T-cell (primary cell): ENCODE measurements at places on chromosomes 1 and 21.

DNA sequence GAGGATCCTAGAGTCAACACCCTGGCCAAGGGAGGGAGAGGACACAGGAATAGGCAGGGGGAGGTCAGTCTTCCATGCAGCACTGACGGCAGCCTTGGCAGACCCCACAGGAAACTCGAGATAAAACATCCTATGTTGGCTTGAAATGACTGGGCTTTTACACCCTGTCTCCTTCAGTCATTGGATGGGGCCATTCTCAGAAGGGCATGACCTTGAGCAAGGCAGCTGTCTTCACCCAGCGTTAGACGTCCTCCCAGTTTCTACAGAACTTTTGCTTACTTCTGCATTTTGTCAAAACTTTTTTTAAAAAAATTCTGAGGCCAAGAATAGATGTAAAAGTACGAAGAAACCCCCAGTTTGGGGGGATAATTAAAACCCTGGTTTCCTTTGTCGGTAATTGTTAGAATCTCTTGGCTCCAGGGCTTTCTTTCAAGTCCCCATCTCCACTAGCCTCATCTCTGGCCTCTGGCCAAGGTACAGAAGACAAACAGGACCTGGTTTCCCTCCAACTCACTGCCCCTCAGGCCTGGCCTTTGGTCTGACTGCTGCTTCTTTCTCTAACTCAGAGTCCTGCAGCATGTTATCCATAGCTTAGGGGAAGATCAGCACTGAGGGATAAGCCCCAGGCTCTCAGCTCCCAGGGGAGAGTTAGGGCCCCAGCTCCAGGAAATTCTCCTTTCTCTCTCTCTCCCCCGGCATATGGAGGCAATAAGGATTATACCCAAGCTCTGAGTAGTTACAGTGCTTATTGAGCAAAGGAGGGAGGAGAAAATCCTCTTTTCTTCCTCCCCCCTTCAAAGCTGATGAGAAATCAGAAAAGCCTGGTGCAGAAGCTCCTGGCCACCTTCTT, 51.6 kb upstream of the KCND3 start:
- DNase-seq = no peak

DNA sequence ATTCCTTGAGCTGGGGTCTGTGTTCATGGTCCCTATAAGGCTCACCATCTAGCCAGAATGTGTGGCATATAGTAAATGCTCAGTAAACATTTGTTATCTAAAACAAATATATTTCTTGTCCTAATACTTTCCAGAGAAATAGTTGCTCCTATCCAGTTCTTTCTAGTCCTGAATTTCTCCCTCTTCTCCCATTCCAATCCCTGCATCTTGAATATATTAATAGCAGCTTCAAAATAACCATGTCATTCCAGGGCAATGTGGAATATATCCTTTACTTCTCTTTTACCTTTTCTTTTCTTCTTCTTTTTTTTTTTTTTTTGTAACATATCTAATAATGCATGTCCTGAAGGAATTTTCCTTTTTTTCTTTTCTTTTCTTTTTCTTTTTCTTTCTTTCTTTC, 10.4 kb downstream of the DNAJB4 start:
- no peak for DNase-seq

DNA sequence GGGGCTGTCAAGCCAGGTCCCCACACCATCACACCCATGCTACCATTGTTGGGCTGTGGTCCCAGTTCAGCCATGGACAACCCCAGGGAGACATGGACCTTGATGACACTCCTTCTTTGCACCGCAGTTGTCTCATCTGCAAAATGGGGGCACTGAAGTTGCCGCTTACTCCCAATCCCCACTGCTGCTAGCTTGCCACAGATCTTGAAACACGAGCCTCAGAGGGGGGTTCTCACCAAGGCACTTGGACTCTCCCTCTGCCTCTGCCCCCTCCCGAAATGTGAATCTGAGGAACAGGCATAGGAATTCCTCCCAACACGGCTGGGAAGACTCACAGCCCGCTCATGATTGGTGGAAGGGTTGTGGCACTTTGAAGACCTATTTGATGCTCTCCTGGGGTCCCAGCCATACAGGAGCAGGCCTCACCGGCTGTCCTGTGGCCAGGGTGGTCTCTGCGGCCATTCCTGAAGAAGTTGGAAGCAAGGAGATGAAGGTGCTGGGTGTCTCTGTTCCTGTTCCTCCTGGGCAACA, 31.1 kb downstream of the RUNX3 start:
- DNase-seq = no peak

- DNase-seq = no peak
These were observed 40.4 kb upstream of the SYNC start for GRCh38 chr1:32742956-32743355.

- no peak for DNase-seq
These were observed 81.9 kb upstream of the ARTN start for GRCh38 chr1:43851561-43852338.

DNA sequence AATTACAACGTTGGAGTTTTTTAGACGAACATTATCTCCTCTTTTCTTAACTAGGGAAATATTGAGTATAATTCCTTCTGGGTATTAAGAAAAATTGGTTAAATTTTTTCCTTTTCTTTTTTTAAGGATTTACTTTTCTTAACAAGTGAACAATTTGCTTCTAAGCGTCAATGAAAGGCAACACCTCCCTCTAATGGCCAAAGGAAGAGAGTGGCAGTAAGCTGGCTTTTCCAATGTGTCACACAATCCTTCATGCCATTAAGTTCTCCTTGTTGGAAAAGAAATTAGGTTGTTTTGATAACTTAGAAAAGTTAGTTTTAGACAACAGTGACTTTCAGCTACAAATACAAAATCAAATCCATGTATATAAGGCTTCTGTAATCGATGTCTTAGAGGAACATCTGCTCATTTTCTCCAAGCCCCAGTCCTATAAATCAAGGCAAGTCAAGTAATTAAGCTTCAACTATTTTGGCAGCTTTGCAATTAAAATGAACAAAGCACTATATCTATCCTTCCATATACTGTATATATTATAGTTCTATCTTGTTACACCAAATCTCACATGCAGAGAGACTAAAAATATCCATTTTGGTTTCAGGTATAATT, 62.8 kb downstream of the EDEM3 start:
- DNase-seq = no peak

GRCh38 chr21:14533499-14534428, 12.4 kb downstream of the SAMSN1 start:
- no peak for DNase-seq

DNA sequence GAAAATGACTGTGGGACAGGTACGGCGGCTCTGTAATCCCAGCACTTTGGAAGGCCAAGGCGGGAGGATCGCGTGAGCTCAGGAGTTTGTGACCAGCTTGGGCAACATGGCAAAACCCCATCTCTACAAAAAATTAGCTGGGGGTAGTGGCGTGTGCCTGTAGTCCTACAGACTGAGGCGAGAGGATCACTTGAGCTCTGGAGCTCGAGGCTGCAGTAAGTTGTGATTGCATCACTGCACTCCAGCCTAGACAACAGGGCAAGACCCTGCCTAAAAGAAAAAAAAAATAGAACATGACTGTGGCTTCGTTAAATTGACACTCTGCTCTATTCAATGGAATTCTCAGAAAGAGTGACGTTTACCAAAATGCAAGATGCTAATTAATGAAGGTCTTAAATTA, 3.9 kb upstream of the DBT start:
- DNase-seq = no peak

- DNase-seq = no peak
These were observed 152.6 kb upstream of the LMO4 start for GRCh38 chr1:87176087-87176486.

DNA sequence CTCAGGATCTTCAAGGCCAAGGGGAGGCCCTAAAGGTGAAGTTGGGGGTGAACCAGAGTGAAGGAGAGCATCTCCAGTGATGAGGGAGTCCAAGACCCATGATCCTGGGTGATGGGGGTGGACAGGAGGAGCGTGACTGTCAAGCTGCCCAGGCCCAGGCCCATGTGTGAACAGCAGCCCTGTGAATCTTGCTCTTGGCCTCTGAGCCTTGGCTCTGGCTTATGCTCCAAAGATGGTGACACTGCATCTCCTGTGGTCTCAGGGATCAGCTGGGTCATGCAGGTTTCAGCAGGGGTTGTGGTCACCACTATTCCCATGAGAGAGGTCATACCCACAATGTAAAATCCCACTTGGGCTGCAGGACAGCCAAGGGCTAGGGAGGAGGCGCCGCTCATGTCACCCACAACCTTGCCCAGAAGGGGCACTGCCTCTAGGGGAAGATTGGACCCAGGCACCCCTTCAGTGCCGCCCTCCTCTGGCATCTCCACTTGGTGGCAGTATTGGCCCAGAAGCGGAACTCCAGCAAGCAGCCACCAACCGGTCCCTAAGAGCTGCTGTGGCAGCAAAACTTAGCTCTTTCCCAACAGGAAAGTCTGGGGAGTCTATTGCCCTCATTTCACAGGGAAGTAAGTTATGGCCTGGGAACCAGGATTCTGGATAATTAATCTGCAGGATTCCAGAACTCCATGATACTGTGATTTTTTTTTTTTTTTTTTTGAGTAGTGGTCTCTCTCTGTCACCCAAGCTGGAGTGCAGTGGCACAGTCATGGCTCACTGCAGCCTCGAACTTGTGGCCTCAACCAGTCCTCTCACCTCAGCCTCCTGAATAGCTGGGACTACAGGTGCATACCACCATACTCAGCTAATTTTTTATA, 7.5 kb upstream of the WNT3A start:
- DNase-seq = peak; percentile 76

GRCh38 chr1:83596331-83596730, 402.6 kb downstream of the TTLL7 start:
- DNase-seq = no peak

DNA sequence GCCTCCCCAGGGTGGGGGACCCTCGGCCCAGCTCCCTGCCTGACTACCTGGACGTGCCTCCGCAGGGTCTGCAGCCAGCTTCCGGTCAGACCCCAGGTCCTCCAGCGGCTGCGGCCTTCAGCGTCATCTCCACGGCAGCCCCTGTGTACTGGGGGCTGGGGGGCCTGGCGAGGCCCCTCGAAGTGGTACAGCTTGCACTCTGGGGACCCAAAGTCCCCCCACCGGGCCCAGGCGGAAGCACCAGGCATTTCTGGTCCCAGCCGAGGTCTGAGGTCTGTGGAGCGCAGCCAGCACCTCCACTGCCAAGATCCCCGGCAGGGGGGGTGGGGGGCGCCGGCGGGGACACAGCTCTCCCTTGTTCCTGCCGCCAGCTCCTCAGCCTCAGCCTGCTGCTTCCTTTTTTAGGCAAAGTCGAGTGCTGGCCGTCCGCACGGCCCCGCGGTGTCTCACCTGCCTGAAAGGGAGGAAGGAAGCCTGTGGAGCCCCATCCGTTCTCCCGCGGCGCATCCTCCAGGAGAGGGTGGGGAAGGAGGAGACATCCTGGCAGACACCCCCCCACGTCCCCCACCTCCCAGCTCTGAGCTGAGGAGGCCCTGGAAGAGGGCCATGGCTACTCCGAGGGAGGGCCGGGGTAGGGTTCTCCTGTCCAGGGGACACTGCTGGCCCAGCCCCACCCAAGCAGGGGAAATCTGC, 1.2 kb upstream of the VWA1 start:
- no peak for DNase-seq

- no peak for DNase-seq
These were observed 56.2 kb downstream of the FCRL5 start for GRCh38 chr1:157496121-157496526.

DNA sequence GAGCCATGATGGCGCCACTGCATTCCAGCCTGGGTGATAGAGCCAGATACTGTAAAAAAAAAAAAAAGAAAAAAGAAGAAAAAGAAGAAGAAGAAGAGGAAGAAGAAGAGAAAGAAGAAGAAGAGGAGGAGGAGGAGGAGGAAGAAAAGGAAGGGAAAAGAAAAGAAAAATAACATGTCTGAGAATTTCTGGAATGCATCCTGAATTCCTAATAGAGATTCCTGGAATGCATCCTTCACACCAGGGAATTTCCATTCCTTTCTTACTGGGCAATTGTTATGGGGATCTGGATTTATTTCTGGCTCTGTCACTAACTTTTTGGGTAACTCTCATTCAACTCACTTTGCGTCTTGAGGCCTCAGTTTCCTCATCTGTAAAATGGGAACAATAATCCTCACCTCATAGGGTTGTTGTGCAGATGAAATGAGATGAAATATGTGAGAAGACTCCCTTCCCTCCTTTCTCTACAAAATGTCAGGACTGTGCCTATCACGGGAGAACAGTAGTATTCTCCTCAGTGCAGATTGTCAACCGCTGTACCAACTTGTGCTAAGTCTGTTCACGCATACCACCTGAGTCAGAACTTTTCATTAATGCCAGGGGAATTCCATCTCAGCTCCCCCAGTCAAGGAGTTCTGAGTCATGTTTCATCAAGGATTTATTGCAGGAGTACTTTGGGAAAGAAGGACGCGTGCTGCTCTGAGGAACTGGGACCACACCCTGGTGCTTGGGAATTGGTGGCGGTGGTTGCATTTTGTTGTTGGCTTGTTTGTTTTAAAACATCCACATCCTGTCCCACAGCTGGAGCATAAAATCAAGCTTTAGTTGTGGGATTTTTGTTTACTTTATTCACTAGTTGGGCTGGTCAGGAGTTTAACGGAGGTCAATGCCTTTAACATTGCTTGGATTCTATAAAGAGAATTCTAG, 42.4 kb upstream of the ROR1 start:
- DNase-seq = no peak

- no peak for DNase-seq
These were observed 13.1 kb upstream of the COL24A1 start for GRCh38 chr1:86169625-86170024.

- no peak for DNase-seq
These were observed 311.5 kb upstream of the POGK start for GRCh38 chr1:166527752-166528151.

- DNase-seq = no peak
These were observed 5.4 kb downstream of the HMGN2 start for GRCh38 chr1:26477446-26478152.

DNA sequence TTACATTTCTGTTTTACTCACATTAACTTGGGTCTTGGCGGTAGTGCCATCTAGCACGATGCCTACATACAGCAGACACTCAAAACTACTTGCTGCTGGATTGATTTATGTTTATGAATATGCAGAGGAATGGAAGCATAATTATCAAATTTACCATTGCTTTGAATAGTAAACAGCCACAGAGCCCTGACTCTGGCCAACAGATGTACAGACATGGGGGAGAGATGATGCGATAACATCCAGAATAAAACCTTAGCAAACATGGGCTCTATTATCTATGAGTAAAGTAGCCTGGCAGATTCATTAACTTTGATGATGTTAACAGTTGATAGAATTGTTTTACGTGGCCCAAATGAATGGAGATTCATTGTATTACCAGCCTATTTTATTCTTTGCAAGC, 42.8 kb downstream of the PTGFR start:
- no peak for DNase-seq

GRCh38 chr1:21553116-21553926, 44.1 kb downstream of the ALPL start:
- DNase-seq = no peak

DNA sequence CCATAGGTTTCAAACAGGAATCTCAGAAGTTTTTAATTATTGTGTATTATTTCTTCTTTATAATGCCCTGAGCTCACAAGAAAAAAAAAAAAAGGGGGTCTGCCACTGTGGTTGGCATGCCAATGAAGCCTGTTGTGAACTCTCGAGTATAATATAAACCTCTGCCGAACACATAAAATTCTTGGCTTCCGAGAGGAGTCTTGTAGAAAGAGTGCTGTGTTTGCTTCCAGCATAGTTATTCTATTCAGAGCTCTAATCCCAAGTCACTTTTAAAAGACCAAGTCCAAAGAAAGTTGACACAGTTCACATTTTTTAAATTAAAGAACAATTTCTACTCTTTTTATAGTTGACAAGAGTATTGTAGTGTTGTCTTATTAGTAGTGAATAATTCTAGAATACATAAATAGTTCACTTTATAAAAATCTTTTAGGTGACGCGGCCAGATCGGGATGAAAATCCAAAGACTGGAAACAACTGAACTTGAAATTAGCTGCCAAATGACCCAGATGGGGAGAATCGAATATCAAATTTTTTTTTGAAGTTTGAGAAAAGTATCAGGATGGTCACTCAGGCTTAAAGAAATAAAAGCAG, 293.2 kb downstream of the DUSP10 start:
- no peak for DNase-seq

- no peak for DNase-seq
These were observed 15.2 kb downstream of the SYNJ1 start for GRCh38 chr21:32712641-32713040.
